ENCODE measurements at places on chromosomes 13 and 19. TPM values are rescaled to one million over a fixed set of nuclear protein-coding genes. Genes with fewer than 3 reads are reported as not detected.

DNA sequence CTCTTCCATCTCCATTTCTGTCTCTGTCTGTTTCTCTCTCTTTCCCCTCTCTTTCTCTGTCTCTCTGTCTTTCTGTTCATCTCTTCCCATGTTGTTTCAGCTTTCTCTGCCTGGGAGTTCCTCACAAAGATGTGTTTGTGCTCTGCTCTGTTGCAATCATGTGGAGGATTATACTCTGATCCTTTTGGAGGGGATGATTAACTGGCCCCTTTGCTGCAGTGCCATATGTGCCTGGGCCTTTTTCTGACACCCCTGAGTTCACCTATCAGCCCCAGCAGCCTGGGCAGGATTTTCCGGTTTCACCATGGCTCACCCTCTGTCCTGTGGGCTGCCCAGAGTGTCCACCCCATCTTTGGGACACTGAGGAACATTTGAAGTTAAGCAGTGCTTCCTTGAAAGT is 9.0 kb upstream of the TEX26 start:
- DNase-seq = peak; percentile 15

DNA sequence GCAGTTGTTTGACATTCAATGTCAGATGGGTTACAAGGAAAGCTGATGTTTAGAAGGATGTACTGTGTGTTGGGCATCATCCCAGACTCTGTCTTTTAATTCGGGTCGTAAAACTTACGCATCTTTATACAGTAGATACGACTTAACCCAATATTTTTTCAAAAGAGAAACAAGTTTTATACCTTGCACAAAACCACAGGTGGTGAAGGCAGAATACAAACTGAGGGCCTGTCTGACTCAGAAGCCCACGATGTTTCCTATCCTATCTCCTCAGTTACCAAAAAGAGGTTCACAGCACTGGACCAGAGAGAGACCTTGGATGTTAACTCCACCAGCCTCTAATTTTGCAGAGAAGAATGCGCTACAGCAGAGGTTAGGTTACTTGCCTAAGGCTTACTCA is 477.0 kb downstream of the FOXO1 start:
- no peak for DNase-seq

Gene IL17D
- under 0.01 TPM for total RNA-seq

Gene CILP2
- 0.13 TPM for total RNA-seq
